ENCODE measurements at places on chromosomes 3 and 15.

GRCh38 chr3:108159105-108159504, 63.1 kb downstream of the IFT57 start:
- no peak for DNase-seq

GRCh38 chr15:93158097-93158900, 69.3 kb upstream of the RGMA start:
- DNase-seq: no peak

- DNase-seq: no peak
Observed at GRCh38 chr15:71892335-71892734, 82.0 kb downstream of the NR2E3 start.

DNA sequence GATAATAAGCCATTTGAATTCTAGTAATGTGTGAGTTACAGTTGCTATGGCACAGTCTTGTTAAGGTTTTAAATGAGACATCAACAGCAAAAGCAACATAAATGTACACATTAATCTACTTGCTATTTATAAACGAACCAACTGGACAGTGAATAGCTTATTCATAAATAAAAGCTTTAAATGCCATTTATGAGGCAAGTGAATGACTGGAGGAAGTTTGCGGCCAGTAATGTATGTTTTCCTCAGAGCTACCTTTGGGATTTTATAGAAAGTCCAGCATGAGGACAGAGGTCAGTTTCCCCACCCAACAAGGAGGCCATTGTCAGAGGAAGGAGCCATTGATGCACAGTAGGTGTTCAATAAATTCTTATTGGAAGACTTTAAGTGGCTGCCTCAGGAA, 48.0 kb upstream of the PXYLP1 start:
- no peak for DNase-seq

GRCh38 chr3:121883507-121883906, 10.7 kb upstream of the SLC15A2 start:
- no peak for DNase-seq

DNA sequence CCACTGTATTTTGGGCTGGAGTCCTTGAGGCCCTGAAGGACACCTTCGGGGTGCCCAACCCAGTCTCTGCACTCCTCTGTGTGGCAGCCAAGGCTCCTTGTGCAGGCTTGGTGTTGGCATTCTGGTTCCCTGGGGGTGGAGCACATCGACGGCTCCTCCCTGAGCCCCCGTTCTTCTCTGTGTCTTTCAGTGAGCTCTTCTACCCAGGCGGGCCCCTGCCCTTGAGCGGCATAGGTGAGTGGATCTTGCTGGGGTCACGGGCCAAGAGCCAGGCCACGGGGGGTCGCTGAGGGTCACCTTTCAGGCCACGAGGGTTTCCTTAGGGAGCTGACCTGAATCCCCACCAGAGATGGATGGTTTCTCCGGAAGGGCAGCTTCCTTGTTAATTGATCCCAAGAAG, 234.8 kb downstream of the SNRPN start:
- no peak for DNase-seq

DNA sequence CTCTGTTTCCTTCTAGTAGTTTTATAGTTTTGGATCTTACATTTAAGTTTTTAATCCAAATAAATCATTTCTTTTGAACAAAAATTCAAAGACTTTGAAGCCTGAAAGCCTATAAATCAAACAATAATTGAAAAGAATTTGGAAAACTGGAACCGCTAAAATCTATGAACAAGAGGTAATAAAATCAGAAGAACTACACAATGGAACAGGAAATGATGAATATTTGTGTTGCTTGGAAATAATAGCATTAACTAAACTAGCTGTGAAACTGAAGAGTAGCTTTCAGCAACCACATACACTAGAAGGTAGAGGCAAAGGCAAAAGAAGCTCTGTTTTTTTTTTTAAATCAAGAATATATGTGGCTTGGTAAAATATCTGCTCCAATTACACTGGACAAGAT, 147.9 kb upstream of the ABI3BP start:
- no peak for DNase-seq

DNA sequence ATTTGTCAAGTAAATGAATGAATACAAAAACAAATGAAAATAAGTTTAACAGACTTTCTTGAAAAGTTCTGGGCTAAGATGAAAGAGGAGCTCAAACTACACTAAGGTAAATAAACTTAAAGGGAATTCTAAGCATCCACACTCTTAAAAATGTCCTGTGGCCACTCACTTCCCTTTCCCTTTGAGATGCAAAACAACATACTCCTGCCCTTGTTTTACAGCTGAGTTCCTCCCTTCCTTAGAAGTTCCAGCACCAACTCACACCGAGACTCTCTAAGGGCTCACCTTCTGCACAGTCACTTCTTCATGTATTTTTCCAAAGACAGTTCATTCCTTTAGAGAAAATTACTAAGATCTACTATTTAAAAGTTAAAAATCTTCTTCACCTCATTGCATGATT, 123.3 kb upstream of the CMC1 start:
- no peak for DNase-seq

- DNase-seq: no peak
Observed at GRCh38 chr3:54878145-54878544, 49.7 kb downstream of the LRTM1 start.

DNA sequence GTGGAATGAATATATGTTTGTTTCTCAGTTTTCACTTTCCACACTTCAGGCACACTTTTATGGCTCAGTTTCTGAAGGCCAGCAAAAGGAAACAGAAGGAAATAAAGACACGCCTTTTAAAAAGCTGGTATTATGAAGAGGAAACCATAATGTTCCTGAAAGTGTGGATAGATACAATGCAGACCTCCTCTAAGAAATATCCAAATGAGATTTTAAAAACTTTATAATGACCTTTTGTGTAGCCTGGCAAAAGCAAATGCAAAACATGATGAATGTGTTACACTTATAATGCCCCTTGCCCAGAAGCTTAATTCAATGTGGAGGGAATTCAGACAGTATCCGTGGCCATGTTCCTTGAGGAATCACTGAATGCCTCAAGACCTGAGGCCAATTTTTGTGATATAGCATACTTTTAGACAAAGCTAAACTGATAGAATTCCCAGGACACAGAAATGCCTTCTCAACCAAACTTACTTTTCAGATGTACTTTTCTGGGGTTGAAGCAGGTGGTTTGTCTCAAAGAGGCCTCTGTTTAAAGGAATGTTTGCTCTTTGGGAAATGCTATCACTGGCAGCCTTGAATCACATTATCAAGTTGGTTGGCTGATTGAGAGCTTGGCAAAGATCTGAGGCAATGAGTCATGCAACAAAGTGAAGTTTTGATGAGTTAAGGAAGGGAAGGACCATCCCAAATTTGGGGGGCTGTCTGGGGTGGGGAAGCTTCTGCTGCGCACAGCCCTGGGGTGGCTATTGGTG, 77.1 kb upstream of the CACNA2D3 start:
- DNase-seq: no peak

- no peak for DNase-seq
Observed at GRCh38 chr3:11291808-11292207, 19.6 kb downstream of the ATG7 start.

GRCh38 chr3:156551261-156551660, 3.7 kb downstream of the SSR3 start:
- no peak for DNase-seq

- DNase-seq: no peak
Observed at GRCh38 chr15:40330368-40330836, 6.9 kb downstream of the INAFM2 start.

GRCh38 chr3:83956431-83956830, 1002.4 kb upstream of the CADM2 start:
- DNase-seq: no peak

DNA sequence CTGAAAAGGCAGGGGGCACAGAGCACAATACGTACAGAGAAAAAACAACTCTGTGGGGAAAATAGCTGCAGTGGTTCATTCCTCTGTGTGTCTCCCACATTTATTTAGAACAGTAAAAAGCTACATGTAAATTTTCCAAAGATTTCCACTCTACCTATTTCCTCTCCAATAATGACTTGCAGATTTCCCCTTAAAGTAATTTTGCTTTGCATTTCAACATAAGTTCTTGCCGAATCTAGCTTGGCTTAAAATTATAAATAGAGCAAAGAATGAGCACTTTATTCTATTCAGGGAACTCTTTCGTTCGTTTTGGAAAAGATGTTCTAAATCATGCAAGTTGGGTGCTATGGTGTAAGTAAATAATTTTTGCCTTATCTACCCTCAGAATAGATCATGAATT, 58.2 kb upstream of the NR2E3 start:
- DNase-seq: no peak

- no peak for DNase-seq
Observed at GRCh38 chr3:100019719-100020118, 94.6 kb downstream of the FILIP1L start.

DNA sequence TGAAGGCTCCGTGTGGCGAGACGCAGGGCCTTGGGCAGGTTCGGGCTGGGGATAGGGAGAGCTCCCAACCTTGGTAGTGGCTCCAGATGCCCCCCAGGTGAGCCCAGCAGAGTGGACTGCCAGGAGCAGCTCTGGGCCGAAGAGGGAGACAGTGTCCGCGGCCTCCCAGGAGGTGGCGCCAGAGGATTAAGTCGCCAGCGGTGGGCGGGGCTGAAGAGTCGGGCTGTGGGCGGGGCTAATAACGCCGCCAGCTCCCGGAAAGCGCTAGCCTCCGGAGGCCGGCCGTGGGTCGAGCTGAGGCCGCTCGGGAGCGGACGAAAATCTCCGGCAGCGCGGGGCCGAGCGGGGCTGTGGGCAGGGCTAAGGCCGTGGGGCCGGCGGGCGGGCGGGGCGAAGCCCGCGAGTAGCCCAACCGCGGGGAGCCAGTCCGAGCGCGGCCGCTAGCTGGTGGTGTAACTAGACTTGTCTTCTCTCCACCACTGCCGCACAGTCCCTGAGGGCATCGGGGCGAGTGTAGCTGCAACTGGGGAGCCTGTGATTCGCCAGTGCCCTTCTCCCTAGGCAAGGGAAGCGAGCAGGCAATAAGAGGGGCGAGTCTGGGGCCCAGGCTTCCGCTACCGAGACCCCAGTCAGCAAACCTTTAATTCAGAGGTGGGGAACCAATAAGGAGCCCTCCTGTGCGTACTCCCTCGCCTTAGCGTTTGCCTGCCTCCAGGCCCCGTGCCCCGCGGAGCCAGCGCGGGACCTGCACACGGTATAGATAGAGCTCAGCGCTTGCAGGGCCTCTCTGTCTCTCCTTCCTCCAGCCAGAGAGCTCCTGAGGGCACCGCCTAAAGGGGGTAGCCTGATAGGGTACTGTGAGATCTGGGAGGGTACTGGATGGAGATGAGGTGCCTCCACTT, 14.4 kb upstream of the BSN start:
- DNase-seq: peak; percentile 93

- DNase-seq: no peak
Observed at GRCh38 chr3:171833789-171834460, 9.2 kb upstream of the TMEM212 start.

DNA sequence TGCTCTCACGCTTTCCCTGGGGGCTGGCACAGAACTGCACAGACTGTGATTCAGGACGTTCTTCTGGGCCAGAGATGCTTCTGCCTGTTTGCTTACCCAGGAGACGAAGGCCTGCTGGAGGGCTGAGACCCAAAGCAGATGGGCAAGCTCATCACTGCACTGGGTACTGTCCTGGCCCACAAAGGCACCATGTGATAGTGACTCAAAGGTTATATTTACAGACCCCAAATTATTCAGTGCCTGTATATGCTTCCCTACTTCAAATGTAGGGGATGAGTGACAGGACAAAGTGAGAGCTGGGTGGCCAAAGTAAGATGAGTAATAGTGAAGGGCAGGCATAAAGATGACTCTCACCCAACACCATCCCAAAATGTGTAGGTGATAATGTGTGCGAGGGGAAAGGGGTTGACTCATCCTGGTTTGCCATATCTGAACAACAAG, 127.4 kb downstream of the WDR76 start:
- DNase-seq: no peak

- DNase-seq: no peak
Observed at GRCh38 chr3:47849699-47850563, 47.0 kb downstream of the DHX30 start.

DNA sequence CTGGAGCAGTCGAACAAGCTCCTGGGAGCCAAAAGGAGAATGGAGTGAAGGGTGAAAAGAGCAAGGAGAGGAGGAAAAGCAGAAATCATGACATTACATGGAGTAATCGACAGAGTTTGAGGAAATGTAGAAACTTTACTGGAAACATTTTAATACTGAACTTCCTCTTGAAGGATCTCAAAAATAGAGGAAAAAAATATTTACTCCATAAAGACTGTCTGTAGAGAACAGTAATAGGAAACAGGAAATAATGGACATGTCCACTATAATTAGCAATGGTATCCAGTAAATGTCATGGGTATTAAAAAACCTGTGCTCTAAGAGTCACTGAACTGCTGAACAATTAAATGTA, 53.0 kb downstream of the TBC1D2B start:
- DNase-seq: no peak

DNA sequence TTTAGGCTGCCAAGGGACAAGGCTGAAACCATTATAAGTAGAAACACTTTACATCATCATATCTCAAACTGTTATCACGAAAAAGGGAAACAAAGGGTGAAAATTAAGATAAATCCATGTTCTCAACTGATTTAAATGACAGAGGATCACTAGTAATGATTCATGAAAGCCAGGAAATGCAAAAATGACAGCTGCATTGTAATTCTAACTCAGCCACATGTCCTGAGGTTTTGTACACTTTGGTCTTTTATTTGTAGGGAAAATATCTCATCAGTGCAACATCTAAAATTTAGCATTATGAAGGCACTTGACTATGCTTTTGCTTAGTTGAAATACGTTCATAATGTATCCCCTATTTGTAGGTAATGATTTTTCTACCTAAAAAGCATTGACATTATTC, 379.7 kb downstream of the TIGIT start:
- no peak for DNase-seq

Data from left ventricle myocardium inferior (tissue), 1 donor.